ENCODE measurements at places on chromosomes 1 and 21.

- DNase-seq, result no peak
These were observed 126.9 kb downstream of the CLIC6 start for GRCh38 chr21:34795548-34796180.

DNA sequence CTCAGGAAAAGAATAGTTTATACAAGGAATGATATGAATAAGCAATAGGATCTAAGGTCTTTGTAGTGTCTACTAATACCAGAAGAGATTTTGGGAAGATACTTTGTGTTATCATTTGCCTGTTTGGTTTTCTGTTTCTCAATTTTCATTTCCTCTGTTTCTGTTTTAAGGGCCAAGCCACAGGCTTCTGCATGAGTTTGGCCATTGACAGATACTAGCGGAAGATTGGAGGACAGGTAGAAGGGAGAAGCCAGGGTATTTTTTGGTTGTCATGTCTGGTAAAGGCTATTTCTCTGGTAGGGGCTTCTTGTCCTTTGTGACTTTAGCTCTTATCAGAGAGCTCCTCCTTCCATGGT is 51.4 kb downstream of the HS2ST1 start:
- DNase-seq, result no peak

DNA sequence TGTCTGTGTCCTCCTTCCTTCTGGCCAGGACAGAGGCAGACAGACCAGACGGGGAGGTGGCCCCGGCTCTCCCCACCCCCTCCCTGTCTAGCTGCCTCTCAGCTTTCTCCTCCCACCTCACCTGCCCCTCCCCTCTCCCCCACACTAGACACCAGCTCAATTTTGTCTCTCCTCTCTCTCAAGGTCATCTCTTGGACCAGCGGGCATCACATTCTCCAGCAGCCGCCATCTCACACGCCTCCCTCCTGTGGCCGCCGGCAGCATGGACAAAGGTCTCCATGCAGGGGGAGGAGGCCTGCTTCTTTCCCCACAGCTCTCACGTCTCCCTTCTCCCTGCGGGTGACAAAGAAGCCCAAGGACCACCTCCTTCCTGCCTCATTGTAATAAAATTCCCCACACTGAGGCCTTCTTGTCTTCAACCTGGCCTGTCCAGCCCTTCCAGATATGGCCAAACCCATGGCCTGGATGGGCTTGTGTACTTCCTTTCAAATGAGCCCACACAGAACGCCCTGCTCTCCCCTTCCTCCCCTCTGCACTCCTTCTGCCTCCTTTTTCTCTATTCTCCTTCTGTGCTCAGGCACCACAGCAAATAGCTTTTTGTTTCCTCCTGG is 14.6 kb downstream of the OPTC start:
- no peak for DNase-seq

- no peak for DNase-seq
These were observed 492.0 kb upstream of the VAMP3 start for GRCh38 chr1:7278827-7279765.

GRCh38 chr1:235429143-235429542 is 61.9 kb downstream of the TBCE start:
- no peak for DNase-seq

DNA sequence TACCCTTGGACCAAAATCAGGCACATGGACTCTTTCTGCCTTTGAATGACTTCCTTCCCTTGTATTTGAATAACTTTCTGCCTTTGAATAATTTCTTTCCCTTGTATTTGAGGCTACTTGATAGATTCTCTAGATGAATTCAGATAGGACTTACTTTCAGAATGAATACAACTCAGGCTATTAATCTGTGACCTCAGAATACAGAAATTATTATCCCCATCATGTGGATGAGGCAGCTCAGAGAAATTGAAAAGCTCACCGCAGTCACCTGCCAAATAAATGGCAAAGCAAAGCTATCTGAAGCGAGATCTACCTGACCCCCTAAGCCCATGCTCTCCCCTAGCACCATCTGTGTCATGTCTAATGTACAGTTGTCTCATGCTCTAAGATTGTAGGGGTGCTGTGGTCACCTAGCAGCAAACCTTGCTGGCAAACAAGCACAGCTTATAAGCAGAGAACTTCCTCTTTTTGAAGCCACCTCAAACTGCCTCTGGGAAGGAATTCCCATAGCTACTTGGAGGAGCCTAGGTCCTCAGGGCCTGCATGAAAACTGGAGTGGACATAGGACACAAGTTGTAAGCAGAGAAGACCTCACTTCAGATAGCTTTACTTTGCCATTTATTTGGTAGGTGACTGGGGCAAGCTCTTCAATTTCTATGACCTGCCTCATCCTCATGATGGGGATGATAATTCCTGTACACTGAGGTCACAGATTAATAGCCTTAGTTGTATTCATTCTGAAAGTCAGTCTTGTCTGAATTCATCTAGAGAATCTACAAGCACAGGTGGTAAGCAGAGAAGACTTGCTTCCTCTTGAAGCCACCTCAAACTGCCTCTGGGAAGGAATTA is 66.1 kb downstream of the FASLG start:
- no peak for DNase-seq

DNA sequence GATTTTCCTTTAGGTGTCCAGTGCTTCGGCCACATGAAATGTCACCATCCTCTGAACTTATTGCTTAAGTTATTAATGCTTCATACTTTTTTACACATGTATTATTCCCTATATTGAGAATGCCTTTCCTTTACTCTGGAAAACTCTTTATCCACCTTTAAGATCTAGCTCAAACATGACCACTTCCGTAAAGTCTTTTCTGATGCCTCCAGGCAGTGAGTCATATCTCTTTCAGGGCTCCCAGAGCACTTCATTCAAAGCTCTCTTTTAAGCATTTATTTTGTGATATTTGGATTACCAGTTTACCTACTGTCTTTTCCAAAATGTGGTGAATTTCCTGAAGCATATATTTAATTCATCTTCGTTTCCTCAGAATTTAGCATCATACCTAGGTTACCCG is 178.9 kb downstream of the HS2ST1 start:
- no peak for DNase-seq

DNA sequence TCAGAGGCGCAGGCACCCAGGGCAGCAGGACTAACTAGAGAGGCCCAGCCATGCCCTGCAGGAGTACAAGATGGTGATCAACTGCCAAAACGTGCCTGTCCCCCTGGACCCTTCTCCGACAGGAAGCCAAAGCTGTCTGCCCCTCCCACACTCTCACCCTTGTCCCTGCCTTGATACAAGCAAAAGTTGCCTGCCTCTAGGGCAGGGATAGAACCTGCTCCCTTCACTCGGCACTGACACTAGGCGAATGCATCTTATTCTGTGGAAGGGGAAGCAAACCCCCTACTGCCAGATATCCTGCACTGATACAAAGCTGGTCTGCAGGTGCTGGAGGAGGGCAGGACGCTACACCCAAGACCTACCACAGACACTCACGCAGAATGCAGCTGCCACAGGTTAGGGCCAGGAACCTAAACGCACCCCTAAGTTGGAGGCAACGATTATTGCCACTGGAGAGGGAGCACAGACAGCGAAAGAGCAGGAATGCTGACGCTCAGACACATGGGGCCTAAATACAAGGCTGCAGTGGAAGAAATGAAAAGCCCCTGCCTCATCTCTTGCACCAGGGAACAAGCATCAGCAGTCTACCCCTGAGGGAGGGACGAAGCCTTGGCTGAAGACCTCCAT is 3.7 kb downstream of the TARBP1 start:
- DNase-seq, result no peak

DNA sequence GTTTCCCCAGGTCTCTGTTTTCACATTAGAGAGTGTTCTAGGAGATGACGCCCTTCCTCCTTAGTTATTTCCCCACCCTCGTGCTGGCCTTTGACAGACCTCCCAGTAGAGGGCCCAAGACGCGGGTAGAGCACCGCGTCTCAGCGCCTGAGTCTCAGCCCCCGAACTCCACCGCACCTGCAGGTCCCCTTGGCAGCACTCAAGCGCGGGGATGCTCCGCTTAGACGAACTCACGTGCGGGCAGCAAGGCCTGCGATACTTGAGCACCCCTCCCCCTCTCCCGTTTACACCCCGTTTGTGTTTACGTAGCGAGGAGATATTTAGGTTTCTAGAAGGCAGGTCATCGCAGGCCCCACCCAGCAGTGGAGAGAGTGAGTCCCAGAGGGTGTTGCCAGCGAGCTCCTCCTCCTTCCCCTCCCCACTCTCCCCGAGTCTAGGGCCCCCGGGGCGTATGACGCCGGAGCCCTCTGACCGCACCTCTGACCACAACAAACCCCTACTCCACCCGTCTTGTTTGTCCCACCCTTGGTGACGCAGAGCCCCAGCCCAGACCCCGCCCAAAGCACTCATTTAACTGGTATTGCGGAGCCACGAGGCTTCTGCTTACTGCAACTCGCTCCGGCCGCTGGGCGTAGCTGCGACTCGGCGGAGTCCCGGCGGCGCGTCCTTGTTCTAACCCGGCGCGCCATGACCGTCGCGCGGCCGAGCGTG is at the start of gene CD55:
Gene CD55, plus strand, starts transcription at position 600 of the 711 bp plus-strand sequence. Its CDS starts 88 bp downstream, at position 688.
- DNase-seq, result peak; percentile 99

- DNase-seq, result no peak
These were observed 132.5 kb upstream of the SYT6 start for GRCh38 chr1:114286179-114286578.

- no peak for DNase-seq
These were observed 78.7 kb upstream of the ADAM30 start for GRCh38 chr1:119975006-119975405.

GRCh38 chr1:53860967-53861411 is 22.9 kb upstream of the NDC1 start:
- DNase-seq, result peak; percentile 22

GRCh38 chr1:236913371-236914037 is 90.7 kb downstream of the MT1HL1 start:
- DNase-seq, result no peak

- peak; percentile 34 for DNase-seq
These were observed 3.7 kb downstream of the KAZN start for GRCh38 chr1:14602136-14602535.

- no peak for DNase-seq
These were observed 26.8 kb upstream of the COL6A2 start for GRCh38 chr21:46071082-46071481.

Data from NCI-H1048 (cell line).